ENCODE measurements at places on chromosomes 2 and 18.

DNA sequence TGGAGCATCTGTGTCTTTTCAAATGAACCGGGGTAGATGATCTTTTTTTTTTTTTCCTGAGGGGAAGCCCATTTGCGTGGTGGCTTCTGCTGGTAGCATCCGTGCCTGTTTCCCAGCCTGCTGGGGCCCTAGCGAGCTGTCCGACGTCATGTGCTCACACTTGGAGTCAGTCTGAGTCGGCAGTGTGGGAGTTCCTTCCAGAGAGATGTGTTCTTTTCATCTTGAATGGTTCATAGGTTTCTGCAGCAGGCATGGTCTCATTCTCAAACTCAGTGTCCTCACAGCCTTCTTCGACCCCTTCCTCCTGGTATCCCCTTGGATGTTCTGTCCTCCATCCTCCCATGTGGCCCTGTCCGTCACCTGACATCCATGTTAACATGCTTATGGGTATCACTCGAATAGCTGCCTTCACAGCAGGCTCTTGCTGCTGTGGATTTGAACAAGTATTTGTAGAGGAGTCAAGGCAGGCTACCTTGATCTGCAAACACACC lies 51.0 kb downstream of the LDLRAD4 start:
- DNase-seq: no peak

GRCh38 chr2:3005859-3006501 lies 371.6 kb downstream of the EIPR1 start:
- peak; percentile 78 for DNase-seq

- DNase-seq: no peak
Measured at GRCh38 chr2:67835266-67835665, 227.5 kb downstream of the C1D start.

DNA sequence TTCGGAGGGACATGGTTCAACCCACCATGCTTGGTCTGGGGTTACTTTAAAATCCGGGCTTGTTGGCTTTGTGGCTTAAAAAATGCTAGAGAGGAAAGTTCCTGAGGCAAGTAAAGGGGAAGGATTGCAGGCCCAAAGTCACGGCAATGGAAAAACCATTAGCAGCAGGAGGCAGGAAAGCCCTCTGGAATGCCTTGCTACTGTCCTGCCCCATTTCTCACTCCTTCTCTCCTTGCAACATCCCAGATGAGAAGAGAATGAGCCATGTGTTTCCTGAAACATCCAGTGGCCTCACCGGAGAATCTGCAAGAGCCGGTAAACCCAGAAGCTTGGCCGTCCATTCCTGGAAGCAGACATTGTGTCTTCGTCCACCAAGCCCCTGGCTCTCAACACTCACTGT lies 97.4 kb upstream of the LCLAT1 start:
- DNase-seq: no peak

DNA sequence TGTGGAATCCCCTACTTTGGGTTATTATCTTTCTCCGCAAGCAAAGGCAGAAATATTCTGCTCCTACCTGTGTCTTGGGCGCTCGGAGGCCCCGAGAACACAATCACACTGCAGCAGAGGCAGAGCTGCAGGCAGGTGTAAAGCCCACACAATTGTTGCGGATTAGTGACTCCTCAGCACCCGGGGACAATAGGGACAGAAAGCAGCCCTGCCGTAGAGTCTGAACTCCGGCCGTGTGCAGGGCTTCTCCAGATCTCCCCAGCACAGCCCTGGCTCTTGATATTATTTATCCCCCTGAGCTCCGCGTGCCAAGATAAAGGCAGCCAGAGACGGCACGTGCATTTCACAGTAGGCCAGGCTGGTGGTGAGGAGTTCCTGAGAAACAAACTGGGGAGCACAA lies 229.2 kb downstream of the EN1 start:
- peak; percentile 7 for DNase-seq

- DNase-seq: no peak
Measured at GRCh38 chr18:25109484-25109883, 242.5 kb downstream of the ZNF521 start.

DNA sequence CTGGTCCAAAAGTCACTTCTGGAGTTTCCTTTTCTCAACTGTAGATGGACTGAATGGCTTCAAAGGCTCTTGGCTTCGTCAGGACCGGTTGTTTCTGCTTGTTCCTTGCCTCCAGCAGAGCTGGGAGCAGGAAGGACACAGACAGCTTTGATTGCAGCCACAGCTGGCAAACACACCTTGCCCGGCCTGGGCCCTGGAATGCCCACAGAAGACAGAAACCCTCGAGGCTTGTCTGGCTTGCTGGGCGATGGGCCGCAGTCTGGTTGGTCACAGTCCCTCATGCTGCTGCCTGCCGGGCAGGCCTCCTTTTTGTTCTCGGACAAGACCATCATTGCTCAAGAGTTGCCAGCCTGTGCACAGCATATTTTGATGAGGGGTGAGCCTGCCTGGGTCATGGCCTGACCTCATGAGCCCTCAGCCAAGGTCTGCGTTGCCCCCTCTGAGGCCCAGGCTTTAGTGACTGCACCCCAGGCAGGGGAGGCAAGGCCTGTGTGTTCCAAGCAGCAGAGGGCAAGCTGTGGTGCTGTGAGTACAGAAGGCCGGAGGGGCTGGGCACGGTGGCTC lies 37.8 kb downstream of the ATP6V1C2 start:
- DNase-seq: no peak

GRCh38 chr2:240873098-240873788 lies 4.6 kb downstream of the AGXT start:
- no peak for DNase-seq

- no peak for DNase-seq
Measured at GRCh38 chr2:15844211-15844801, 96.0 kb upstream of the MYCN start.

GRCh38 chr2:144006139-144006538 lies 513.8 kb downstream of the ZEB2 start:
- DNase-seq: no peak

DNA sequence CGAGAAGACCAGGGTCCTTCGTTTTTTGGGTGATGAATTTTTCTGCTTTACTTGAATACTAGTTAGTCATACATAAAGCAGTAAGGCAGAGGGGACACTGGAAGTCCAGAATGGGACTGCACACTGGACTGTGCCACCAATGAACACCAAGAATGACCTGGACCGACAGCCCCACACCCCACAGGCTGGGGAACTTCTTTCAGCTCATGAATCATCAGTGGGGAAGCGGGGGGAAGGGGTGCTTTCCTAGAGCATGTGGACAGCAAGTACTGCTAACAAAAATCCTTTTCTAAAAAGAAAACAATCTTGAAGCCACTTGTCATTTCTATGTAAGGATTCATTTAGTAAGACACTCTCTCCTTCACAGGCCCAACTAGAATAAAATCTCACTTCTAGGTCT lies 86.0 kb downstream of the DTNB start:
- DNase-seq: no peak

DNA sequence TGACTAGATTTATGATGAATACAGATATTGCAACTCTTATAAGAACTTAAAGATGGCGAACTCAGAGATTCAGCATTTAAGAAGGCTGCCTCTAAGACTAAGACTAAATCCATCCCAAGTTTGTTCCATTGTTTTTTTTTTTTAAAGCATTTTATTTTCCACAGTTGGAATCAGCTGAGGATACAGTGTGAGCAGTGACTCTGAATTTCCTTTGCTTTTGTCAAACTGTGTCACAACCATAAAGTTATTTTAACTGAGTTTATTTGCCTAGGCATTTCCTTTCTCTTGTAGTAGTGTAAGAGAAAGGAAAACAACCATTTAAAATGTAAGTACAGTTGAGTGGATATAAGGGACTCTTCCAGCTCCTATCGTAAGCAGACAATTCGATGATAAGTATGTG lies 63.9 kb downstream of the ZEB2 start:
- no peak for DNase-seq

GRCh38 chr2:49189512-49190225 lies 35.4 kb upstream of the FSHR start:
- DNase-seq: no peak

GRCh38 chr18:9968081-9968848 lies 54.4 kb downstream of the VAPA start:
- DNase-seq: no peak

DNA sequence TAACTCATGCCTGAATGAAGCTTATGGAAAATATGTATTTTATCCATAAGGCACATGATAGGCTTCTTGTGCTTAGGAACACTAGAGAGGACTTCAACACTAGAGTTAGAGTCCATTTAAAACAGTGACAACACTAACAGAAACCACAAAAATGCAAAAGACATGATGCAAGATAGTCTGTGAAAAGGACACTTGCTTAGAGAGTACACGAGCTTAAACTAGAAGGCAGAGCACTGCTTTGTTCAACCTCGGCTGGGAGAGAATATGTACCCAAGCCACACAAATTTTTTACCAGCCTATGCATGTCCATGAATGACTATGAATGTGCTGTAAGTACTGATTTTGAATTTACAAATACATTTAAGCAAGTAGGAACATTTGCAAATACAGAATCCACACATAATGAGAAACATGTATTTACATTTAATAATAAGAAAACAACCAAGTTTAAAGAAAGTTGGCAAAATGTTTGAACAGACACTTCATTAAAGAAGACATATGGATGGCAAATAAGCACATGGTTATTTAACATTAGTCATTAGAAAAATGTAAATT lies 130.6 kb downstream of the SPOPL start:
- no peak for DNase-seq

DNA sequence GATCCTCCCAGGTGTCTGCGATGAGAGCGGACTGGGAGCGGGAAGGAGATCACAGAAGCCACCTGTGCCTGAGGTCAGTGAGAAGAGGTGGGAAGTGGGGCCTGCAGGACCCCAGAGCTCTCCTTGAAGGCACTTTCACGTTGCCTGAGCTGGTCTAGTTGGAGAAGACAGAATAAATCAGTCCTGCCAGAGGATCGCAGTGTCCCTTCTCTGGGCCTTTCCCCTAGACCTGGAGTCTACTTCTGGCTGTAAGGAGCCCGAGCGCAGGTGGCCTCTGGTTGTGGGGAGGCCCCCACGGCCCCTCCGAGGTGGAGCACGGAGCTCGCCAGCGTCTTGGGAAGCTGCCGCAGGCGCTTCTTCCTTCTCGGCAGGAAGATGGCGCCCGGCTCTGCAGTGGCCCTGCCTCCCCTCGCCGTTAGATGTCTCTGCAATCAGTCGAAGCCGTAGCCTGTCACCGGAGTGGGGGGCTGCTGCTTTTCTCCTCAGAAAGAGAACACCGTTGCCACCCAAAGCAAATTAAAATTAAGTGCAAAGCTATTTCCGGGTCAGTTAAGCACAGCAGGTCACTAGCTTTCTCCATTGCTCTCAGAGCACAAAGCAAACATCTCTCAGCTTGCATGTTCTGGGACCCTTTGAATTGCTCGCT lies 212.0 kb upstream of the MYT1L start:
- DNase-seq: peak; percentile 80

GRCh38 chr2:206343816-206344215 lies 69.4 kb downstream of the ZDBF2 start:
- DNase-seq: no peak

- no peak for DNase-seq
Measured at GRCh38 chr2:225419033-225419432, 19.5 kb downstream of the NYAP2 start.

- DNase-seq: no peak
Measured at GRCh38 chr2:111046670-111047069, 74.0 kb upstream of the BCL2L11 start.

DNA sequence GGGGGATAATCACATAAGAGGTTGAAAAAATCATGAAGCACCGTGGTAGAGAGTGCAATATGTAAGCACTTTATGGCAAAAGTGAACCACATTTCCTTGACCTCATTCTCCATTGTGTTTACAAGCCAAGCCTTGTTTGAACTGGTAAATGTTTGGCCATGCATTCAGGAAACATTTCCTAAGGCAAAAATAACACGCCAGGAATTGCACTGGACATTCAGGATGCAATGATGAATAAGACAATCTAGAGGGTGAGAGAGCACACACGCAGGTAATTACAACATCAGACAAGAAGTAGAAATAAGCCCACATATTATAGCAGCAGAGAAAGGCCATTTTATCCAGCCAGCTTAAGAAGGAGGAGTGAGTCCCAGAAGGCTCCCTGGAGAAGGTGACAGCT lies 218.0 kb upstream of the OSR1 start:
- no peak for DNase-seq

DNA sequence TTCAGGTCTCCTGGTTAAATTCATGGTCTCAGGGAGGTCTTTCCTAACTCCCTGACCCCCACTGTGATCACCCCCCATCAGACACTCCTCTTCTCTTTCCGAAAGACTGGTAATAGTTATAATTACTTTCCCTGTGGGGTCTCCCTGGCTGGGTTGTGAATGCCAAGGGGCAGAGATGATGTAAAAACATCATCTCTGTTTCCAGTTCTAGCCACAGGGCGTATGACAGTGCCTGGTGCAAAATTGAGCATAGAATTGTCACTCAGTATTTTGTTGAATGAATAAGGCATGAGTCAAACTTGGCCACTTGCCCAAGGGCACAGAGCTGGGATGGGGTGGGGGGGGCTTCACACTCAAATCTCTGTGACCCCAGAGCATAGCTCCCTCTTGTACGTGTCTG lies 65.2 kb downstream of the LTBP1 start:
- DNase-seq: no peak

DNA sequence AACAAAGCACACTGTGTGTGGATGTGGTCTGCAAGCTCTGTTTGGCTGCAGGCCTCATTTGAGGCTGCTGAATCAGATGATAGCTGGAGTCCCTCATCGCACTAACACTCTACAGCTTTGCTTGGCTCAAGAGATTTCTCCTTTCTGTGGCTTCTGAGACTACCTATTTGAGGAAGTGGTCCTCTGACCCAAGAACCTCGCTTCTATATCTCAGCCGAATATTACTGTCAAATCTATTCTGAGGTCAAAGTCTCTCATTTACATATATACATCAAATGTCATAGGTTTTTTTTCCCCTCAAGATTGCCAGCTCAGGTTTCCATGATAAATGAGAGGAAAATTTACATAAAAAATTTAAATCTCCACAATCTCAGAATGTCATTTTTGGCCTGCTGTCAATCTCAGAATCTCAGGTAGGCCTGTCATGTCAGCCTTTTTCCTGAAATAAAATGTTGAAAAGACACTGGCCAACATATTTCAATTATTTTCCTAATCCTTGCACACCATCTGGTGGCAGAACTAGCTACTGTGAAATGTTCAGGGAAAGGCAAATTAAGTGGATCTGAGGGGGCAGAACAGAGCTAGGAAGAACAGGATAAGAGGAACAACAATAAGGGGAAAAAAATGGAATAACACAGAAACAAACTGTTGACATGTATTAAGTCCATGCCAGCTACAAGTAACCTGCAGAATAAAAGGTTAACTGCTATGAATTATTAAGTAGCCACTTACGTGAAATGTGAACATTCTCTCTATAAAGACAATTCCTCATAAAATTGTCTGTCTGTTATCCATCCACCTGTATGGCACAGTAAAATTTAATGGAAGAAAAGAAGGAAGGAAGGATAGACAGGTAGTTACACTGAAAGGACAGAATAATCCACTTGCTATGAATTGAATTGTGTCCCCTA lies 39.3 kb downstream of the AP1S3 start:
- DNase-seq: peak; percentile 11

- DNase-seq: peak; percentile 34
Measured at GRCh38 chr2:192159736-192160135, 35.0 kb downstream of the TMEFF2 start.

DNA sequence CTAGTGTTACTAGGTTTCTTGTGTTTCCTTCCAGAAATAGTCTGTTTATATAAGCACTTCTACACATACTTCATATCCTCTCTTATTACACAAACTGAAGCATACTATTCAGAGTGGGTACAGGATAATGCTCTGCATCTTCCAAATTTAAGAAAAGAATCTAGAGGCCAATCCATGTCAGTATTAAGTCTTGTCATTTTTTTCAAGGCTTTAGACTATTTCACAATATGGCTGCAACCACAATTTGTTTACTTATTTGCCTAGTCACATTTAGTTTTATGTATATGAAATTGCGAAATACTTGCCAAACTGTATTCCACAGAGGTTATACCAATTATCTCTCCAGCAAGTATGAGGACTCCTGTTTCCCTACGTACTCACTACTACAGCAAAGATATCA lies 27.9 kb downstream of the IWS1 start:
- no peak for DNase-seq

Data from NCI-H1417 (cell line).